IMR-90 (cell line): ENCODE measurements at places on chromosomes 3 and 15.

- H3K4me3 ChIP-seq: no peak overlapping the region
- H3K27me3 ChIP-seq: no peaks in the 10 kb centered on the region
- no peak overlapping the region for H3K27ac ChIP-seq
- no peaks in the 10 kb centered on the region for H3K36me3 ChIP-seq
Observed at GRCh38 chr3:67983166-67983565, 328.8 kb upstream of the SUCLG2 start.

DNA sequence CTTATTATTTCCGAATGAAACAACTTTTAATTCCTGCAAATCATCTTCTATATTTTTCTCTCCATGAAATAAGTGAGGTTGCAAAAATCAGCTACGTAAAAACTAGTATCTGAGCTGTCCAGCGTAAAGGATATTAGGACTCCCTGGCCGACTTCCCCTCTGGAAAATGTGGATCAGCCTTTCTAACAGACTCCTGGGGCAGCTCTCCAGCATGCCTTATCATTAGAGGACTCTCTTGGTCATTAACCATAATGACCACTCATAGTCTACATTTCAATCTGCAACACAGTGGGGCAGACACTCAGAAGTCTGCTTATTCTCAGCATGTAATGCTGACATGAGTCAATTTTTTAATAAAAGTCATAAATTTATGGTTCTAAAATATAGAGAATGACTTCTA is 130.1 kb downstream of the MAGI1 start:
- DNase-seq: no peak
- H3K27me3 ChIP-seq: no peaks in the 10 kb centered on the region
- no peaks in the 10 kb centered on the region for H3K36me3 ChIP-seq
- H3K27ac ChIP-seq: no peak overlapping the region

- DNase-seq: no peak
- H3K4me1 ChIP-seq: no peaks in the 10 kb centered on the region
- H3K27ac ChIP-seq: no peak overlapping the region
- H3K27me3 ChIP-seq: peaks cover under 1% of the 10 kb centered on the region; the same call in 1 of the 2 replicates
Observed at GRCh38 chr3:22990291-22991200, 212.6 kb upstream of the UBE2E2 start.

GRCh38 chr3:13574798-13575451 is 26.0 kb downstream of the FBLN2 start:
- H3K27ac ChIP-seq: no peak overlapping the region
- H3K4me1 ChIP-seq: 0 out of 2 replicates have a peak, but pooled peaks cover 1% of the 10 kb centered on the region
- no peak overlapping the region for H3K4me3 ChIP-seq
- no peaks in the 10 kb centered on the region for H3K36me3 ChIP-seq

DNA sequence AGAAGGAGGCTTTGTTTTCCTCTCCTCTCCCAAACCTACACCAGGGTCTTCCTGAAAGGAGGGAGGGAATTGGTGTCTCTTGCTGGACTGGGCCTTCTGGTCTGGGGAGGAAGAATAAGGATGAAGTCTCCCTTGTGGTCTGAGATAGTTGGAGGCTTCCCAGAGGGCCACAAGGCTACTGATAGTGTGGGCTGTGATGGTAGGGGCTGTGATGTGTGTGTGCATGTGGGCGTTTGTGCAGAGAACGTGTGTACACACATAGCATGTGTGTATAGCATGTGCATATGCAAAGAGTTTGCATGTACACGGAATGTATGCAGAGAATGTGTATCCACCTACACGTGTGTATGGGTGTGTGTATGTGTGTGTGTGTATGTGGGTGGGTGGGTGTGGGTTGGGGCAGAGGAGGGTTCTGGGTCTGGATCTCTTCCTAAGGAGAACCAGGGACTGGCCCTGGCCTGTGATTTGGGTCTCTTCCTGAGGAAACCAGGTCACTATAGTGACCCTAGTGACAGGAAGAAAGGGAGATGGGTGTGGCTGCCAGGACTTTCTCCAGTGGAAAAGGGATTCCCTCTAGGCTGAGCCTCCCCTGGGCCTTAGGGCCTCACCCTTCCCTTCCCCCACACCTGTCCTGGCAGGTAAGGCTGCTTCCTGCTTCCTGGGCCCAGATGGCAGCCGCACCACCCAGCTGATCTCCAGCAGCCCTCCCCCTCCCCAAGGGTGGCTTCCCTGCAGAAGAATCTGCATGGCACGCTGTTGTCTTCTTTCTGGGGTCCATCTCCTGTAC is 1.7 kb downstream of the FLNB start:
- H3K4me3 ChIP-seq: peak overlapping the region; percentile 95
- DNase-seq: no peak
- peak overlapping the region; percentile 80 for H3K27ac ChIP-seq
- peaks cover 26% of the 10 kb centered on the region for H3K4me1 ChIP-seq
- no peaks in the 10 kb centered on the region for H3K36me3 ChIP-seq

GRCh38 chr3:8755564-8756237 is 13.7 kb downstream of the OXTR start:
- no peaks in the 10 kb centered on the region for H3K4me1 ChIP-seq
- no peak overlapping the region for H3K27ac ChIP-seq
- H3K4me3 ChIP-seq: no peak overlapping the region
- no peaks in the 10 kb centered on the region for H3K36me3 ChIP-seq
- H3K27me3 ChIP-seq: no peaks in the 10 kb centered on the region

- DNase-seq: no peak
- no peak overlapping the region for H3K4me3 ChIP-seq
- H3K4me1 ChIP-seq: no peaks in the 10 kb centered on the region
- no peaks in the 10 kb centered on the region for H3K36me3 ChIP-seq
- H3K27ac ChIP-seq: no peak overlapping the region
Observed at GRCh38 chr15:58564981-58565380, 133.2 kb downstream of the LIPC start.

- peak; percentile 74 for DNase-seq
- H3K4me3 ChIP-seq: peak overlapping the region; percentile 18; the same call in 1 of the 2 replicates
- peaks cover 17% of the 10 kb centered on the region for H3K4me1 ChIP-seq
- no peaks in the 10 kb centered on the region for H3K36me3 ChIP-seq
- peaks cover under 1% of the 10 kb centered on the region for H3K27me3 ChIP-seq
Observed at GRCh38 chr3:72482589-72483321, 365.5 kb downstream of the SHQ1 start.

GRCh38 chr15:59158701-59159034 is 48.0 kb upstream of the LDHAL6B start:
- H3K4me1 ChIP-seq: no peaks in the 10 kb centered on the region
- H3K27me3 ChIP-seq: no peaks in the 10 kb centered on the region
- H3K36me3 ChIP-seq: peaks cover 28% of the 10 kb centered on the region
- H3K4me3 ChIP-seq: no peak overlapping the region
- no peak for DNase-seq

DNA sequence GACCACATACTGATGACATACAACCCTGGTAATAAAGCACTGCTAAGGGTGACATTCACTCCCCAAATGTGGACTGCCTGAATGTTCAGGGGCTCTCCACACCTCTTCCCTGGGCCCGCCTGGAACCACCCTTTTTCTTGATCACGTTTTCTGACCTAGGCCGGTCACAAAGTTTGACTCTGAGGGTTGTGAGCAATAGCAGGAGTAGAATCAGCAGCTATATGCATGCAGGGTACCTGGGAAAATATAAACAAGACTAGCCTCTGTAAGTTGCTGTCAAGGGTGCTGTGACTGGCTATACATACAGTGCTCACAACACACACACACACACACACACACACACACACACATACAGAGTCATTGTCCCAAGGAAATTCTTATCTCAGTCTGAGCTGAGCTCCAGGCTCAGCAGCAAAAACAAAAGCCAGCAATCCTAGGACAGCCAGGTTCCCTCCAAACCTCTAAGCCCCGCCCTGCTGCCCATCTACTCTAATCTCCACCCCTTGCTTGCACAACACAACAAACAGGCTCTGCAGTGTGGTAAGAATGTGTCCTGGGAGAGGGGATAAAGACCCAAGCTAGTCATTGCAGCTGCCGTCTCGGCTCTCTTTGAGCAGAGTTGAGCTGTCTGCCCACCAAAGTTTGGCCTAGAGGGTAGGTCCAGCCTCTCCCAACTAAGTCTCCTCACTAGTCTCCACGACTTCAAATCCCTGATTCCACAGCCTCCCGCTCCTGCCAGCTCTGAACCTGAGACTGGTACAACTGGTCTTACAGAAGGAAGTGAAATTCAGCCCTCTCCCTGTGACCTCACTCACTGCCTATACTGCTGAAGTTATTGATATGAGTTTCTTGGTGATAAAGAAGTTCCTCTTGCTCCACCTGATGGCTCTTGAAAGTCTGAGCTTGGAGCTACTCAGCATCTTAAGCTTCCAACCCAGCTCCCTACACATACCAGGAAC is 2.2 kb downstream of the BMF start:
- peak overlapping the region; percentile 8; the same call in 1 of the 2 replicates for H3K27ac ChIP-seq
- peak; percentile 49 for DNase-seq
- no peaks in the 10 kb centered on the region for H3K27me3 ChIP-seq
- peaks cover 41% of the 10 kb centered on the region for H3K4me1 ChIP-seq
- no peaks in the 10 kb centered on the region; the same call in 1 of the 2 replicates for H3K36me3 ChIP-seq
- no peak overlapping the region for H3K4me3 ChIP-seq

DNA sequence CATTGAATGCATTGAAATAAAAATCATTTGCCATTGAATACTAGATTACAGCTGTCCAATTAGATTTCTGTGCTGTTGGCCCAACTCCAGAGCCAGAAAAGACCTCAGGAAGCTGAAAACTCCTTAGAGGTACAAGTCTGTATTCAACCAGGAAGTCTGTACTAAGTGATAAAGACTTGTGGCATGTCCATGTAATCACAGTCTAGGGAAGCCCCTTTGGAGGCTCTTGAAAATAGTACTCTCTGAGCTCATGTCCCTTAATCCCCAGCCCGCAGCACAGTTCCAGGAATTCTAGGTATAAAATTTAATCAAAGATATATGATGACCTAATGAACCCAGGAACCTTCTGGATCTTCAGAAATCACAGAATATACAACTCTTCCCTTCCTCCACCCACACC is 279.4 kb downstream of the RSL24D1 start:
- H3K27me3 ChIP-seq: no peaks in the 10 kb centered on the region
- no peak overlapping the region for H3K27ac ChIP-seq
- no peak for DNase-seq

DNA sequence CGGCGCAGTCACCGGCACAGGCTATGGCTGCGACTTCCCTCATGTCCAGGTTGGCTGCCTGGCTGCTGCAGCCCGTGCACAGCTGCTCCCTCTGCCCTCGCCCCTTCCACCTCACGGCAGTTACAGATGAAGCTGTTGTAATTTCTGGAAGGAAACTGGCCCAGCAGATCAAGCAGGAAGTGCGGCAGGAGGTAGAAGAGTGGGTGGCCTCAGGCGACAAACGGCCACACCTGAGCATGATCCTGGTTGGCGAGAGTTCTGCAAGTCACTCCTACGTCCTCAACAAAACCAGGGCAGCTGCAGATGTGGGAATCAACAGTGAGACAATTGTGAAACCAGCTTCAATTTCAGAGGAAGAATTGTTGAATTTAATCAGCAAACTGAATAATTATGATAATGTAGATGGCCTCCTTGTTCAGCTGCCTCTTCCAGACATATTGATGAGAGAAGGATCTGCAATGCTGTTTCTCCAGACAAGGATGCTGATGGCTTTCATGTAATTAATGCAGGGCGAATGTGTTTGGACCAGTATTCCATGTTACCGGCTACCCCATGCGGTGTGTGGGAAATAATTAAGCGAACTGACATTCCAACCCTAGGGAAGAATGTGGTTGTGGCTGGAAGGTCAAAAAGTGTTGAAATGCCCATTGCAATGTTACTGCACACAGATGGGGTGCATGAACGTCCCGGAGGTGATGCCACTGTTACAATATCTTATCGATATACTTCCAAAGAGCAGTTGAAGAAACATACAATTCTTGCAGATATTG is 13.2 kb upstream of the GNB4 start:
- no peak overlapping the region for H3K4me3 ChIP-seq
- H3K36me3 ChIP-seq: no peaks in the 10 kb centered on the region
- H3K27ac ChIP-seq: no peak overlapping the region
- no peaks in the 10 kb centered on the region; the same call in 1 of the 2 replicates for H3K4me1 ChIP-seq
- DNase-seq: no peak

- H3K4me1 ChIP-seq: no peaks in the 10 kb centered on the region
- H3K4me3 ChIP-seq: no peak overlapping the region
- H3K27me3 ChIP-seq: no peaks in the 10 kb centered on the region
- peaks cover 8% of the 10 kb centered on the region for H3K36me3 ChIP-seq
- no peak overlapping the region for H3K27ac ChIP-seq
Observed at GRCh38 chr15:84616235-84616634, 15.4 kb downstream of the ZSCAN2 start.

- no peaks in the 10 kb centered on the region; the same call in 1 of the 2 replicates for H3K27me3 ChIP-seq
- H3K4me1 ChIP-seq: no peaks in the 10 kb centered on the region
Observed at GRCh38 chr3:59894425-59895121, 844.7 kb upstream of the CFAP20DC start.
